CD14-positive monocyte (primary cell): ENCODE measurements at places on chromosomes 16 and 17. TPM values are rescaled to one million over a fixed set of nuclear protein-coding genes. Genes with fewer than 3 reads are reported as not detected.

GRCh38 chr17:40351359-40352236 is 12.9 kb downstream of the GJD3 start:
- H3K4me1 ChIP-seq, result peaks cover 25% of the 10 kb centered on the region
- no peak overlapping the region for H3K27ac ChIP-seq
- peaks cover 98% of the 10 kb centered on the region for H3K36me3 ChIP-seq
- no peak overlapping the region for H3K4me3 ChIP-seq
- DNase-seq, result no peak

DNA sequence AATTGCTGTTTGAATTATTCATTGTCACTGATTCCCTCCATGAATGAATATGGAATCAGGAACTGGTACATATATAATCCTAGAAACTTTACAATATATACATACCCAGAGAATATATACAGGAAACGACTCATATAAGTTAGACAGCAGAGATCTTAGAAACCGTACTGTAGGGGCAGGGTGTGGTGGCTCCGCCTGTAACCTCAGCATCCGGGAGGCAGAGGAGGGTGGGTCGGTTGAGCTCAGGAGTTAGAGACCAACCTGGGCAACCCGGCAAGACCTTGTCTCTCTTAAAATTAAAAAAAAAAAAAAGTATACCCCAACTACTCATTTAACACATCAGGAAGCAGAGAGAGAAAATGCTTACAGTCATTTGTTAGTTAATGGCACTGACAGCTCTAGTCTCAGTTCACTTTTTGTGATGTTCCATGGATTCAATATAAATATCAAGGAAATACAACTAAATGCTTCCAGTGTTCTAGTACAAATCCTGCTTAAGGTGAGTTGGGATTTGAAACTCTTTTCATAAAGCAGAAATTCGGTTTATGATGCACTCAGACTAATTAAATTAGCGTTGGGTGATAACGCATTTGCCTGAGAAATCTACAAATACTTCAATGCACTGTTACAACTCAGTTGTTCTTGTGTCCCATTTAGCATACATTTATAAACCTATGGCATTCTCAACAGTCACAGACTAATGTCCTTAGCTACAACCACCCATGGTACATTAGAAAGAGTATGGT is 5.6 kb downstream of the GLG1 start:
- H3K27me3 ChIP-seq, result no peaks in the 10 kb centered on the region
- H3K4me1 ChIP-seq, result peaks cover 50% of the 10 kb centered on the region
- H3K27ac ChIP-seq, result peak overlapping the region; percentile 14
- DNase-seq, result no peak
- H3K4me3 ChIP-seq, result peak overlapping the region; percentile 8

- no peaks in the 10 kb centered on the region for H3K27me3 ChIP-seq
- no peak overlapping the region for H3K4me3 ChIP-seq
- no peak for DNase-seq
- no peaks in the 10 kb centered on the region for H3K36me3 ChIP-seq
Measured at GRCh38 chr16:751152-752006, 9.2 kb upstream of the MSLN start.

DNA sequence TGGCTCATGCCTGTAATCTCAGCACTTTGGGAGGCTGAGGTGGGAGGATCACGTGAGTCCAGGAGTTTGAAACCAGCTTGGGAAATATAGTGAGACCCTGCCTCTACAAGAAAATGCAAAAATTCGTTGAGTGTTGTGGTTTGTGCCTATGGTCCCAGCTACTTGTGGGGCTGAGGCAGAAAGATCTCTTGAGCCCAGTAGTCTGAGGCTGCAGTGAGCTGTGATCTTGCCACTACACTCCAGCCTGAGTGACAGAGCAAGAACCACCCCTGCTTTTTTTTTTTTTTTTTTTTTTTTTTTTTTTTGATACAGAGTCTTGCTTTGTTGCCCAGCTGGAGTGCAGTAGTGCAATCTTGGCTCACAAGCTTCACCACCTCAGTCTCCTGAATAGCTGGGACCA is 34.0 kb downstream of the ITGB3 start:
- H3K27me3 ChIP-seq, result no peaks in the 10 kb centered on the region
- H3K36me3 ChIP-seq, result no peaks in the 10 kb centered on the region
- H3K27ac ChIP-seq, result no peak overlapping the region
- no peaks in the 10 kb centered on the region for H3K4me1 ChIP-seq
- no peak overlapping the region for H3K4me3 ChIP-seq
- no peak for DNase-seq

DNA sequence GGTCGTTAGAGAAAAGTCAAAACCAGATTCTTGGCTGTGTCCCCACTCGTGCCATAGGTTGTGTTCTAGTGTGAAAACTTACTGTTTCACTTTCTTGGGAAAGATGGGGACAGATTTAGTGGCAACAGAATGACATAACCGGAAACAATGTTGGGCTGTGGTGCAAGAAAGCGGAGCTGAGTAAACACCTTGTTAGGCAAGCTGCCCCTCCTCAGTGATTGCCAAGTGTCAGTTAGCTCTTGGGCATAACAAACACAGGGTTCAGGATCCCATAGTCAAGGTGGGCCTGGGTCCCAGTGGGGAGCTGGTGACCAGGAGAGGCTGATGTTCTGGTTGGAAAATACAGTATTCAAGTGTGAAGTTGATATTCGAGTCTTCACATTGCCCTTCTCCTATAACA is 15.4 kb downstream of the UBN1 start:
- H3K4me1 ChIP-seq, result peaks cover 8% of the 10 kb centered on the region
- DNase-seq, result peak; percentile 12
- peak overlapping the region; percentile 55 for H3K27ac ChIP-seq
- H3K4me3 ChIP-seq, result no peak overlapping the region
- H3K27me3 ChIP-seq, result no peaks in the 10 kb centered on the region

GRCh38 chr17:47304186-47304585 is 19.6 kb upstream of the EFCAB13 start:
- H3K4me3 ChIP-seq, result no peak overlapping the region
- H3K27ac ChIP-seq, result no peak overlapping the region
- DNase-seq, result no peak
- no peaks in the 10 kb centered on the region for H3K27me3 ChIP-seq
- no peaks in the 10 kb centered on the region for H3K4me1 ChIP-seq

DNA sequence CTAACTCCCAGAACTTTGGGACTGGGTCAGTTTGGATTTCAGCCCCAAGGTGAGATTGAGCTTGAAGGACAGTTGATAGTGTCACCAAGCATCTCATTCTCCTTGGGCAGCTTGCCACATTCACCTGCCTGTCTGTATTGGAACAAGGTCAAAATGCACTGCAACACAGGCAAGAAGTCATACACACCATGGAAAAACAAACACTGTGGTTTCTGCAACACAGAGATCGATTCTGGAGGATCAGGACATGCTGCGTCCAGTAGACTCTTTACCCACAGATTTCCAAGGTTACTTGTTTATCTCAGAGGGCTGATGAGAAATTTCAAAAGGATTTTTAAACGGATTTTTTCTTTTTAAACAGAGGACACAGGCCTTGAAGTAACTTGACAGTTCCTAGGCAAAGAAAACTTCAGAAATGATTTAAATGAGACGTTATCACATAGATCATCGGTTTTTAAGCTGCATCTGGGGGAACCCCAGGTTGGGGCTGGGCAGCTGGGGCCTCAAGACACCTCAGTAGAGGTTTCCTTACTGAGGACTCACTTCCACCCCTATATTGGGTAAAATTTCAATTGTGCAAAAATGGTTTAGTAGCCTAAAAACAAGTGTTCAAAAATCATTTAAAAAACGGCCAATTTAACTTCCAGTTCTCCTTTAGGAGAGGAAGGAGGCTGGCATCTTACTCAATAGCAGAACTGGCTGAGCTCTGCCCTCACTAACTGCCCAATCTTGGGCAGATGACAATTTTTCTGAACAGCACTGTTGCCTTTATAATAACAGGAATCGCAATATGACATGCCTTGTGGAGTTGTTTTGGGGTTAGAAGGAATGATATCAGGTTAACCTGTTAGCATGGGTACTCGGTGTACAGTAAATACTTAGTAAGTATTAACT is 299.3 kb downstream of the XYLT1 start:
- peaks cover 13% of the 10 kb centered on the region for H3K36me3 ChIP-seq
- no peak overlapping the region for H3K4me3 ChIP-seq

GRCh38 chr17:62679866-62680377 is 52.5 kb downstream of the MRC2 start:
- no peaks in the 10 kb centered on the region for H3K36me3 ChIP-seq
- no peak for DNase-seq
- no peaks in the 10 kb centered on the region for H3K27me3 ChIP-seq
- H3K27ac ChIP-seq, result no peak overlapping the region
- no peak overlapping the region for H3K4me3 ChIP-seq
- H3K4me1 ChIP-seq, result no peaks in the 10 kb centered on the region

DNA sequence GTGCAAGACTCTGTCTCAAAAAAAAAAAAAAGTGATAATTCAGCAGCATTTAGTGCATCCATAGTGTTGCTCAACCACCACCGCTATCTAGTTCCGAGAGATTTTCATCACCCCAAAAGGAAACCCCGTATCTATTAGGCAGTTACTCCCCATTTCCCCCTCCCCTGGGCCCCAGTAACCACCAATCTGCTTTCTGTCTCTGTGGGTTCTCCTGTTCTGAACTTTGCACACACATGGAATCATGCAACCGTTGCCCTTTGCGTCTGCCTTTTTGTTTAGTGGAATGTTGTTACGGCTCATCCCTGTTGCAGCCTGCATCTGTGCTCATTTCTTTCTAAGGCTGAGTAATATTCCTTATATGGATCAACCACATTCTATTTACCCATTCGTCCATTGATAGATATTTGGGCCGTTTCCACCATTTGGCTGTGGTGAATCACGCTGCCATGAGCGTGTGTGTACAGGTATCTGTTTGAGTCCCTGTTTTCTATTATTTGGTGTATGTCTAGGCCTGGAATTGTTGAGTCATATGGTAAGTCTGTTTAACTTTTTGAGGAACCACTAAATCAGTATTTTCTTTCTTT is 8.7 kb upstream of the SYNGR2 start:
- peak; percentile 36 for DNase-seq
- no peak overlapping the region for H3K27ac ChIP-seq
- H3K36me3 ChIP-seq, result no peaks in the 10 kb centered on the region
- H3K27me3 ChIP-seq, result no peaks in the 10 kb centered on the region
- no peak overlapping the region for H3K4me3 ChIP-seq

- peaks cover 69% of the 10 kb centered on the region for H3K4me1 ChIP-seq
- H3K36me3 ChIP-seq, result no peaks in the 10 kb centered on the region
- H3K27me3 ChIP-seq, result no peaks in the 10 kb centered on the region
- peak; percentile 89 for DNase-seq
- no peak overlapping the region for H3K4me3 ChIP-seq
Measured at GRCh38 chr16:17342031-17342430, 128.7 kb downstream of the XYLT1 start.

- H3K36me3 ChIP-seq, result no peaks in the 10 kb centered on the region
- H3K27ac ChIP-seq, result no peak overlapping the region
- DNase-seq, result no peak
Measured at GRCh38 chr17:50629902-50630301, 4.8 kb upstream of the ABCC3 start.

DNA sequence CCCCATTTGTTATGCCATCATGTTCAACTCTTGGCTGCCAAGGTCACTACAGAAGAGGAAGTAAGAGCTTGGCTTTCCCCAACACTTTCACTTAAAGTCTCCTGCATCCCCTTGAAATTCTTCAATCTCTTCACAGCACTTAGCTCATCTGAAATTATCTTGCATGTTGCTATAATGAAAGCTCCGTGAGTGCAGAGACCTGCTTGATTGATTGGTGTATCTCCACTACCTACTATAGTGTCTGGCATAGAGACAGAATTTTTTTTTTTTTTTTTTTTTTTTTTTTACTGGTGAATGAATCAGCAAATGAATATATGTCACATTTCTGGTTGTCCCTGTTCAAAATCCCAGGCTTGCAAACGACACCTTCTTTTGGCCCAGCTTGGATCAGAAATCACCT is 1.9 kb upstream of the SDR42E1 start:
- DNase-seq, result no peak
- no peaks in the 10 kb centered on the region for H3K4me1 ChIP-seq
- no peak overlapping the region for H3K4me3 ChIP-seq
- no peaks in the 10 kb centered on the region for H3K36me3 ChIP-seq

- H3K27ac ChIP-seq, result no peak overlapping the region
- no peaks in the 10 kb centered on the region for H3K27me3 ChIP-seq
- H3K4me1 ChIP-seq, result peaks cover 51% of the 10 kb centered on the region
- no peak overlapping the region for H3K4me3 ChIP-seq
Measured at GRCh38 chr17:68301438-68301959, 10.2 kb downstream of the ARSG start.

GRCh38 chr16:73196670-73197069 is 148.7 kb upstream of the ZFHX3 start:
- no peaks in the 10 kb centered on the region for H3K36me3 ChIP-seq
- peaks cover under 1% of the 10 kb centered on the region for H3K4me1 ChIP-seq
- no peaks in the 10 kb centered on the region for H3K27me3 ChIP-seq
- H3K27ac ChIP-seq, result no peak overlapping the region
- DNase-seq, result peak; percentile 57
- no peak overlapping the region for H3K4me3 ChIP-seq

JPT1 gene
- polyA plus RNA-seq, result 79.7 and 95.0 TPM in 2 replicates

C17orf75 gene
- polyA plus RNA-seq, result 5.7 TPM

CLEC3A gene
- not detected for polyA plus RNA-seq

CD300LB gene
- polyA plus RNA-seq, result 88.0 TPM
